ENCODE measurements at places on chromosomes 11 and 22. TPM values are rescaled to one million over a fixed set of nuclear protein-coding genes. Genes with fewer than 3 reads are reported as not detected.

Gene CRYBB3
- not detected for total RNA-seq

Gene PRG2
- not detected for total RNA-seq

Gene BIRC3
- total RNA-seq, result 22.3 TPM

GRCh38 chr11:26465274-26465673 is 106.8 kb downstream of the MUC15 start:
- no peak for DNase-seq

DNA sequence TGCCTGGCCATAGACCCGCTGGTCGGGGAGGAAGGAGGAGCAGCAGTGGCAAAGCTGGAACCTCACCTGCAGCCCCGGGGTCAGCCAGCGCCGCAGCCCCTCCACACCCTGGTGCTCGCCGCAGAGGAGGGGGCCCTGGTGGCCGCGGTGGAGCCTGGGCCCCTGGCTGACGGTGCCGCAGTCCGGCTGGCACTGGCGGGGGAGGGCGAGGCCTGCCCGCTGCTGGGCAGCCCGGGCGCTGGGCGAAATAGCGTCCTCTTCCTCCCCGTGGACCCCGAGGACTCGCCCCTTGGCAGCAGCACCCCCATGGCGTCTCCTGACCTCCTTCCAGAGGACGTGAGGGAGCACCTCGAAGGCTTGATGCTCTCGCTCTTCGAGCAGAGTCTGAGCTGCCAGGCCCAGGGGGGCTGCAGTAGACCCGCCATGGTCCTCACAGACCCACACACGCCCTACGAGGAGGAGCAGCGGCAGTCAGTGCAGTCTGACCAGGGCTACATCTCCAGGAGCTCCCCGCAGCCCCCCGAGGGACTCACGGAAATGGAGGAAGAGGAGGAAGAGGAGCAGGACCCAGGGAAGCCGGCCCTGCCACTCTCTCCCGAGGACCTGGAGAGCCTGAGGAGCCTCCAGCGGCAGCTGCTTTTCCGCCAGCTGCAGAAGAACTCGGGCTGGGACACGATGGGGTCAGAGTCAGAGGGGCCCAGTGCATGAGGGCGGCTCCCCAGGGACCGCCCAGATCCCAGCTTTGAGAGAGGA is 11.9 kb downstream of the TMEM121B start:
- no peak for DNase-seq

- DNase-seq, result no peak
Measured at GRCh38 chr11:15099267-15099666, 15.5 kb upstream of the INSC start.
